ENCODE measurements at places on chromosomes 7 and 10.

GRCh38 chr10:27188897-27189296 lies 33.7 kb downstream of the MASTL start:
- DNase-seq: no peak

DNA sequence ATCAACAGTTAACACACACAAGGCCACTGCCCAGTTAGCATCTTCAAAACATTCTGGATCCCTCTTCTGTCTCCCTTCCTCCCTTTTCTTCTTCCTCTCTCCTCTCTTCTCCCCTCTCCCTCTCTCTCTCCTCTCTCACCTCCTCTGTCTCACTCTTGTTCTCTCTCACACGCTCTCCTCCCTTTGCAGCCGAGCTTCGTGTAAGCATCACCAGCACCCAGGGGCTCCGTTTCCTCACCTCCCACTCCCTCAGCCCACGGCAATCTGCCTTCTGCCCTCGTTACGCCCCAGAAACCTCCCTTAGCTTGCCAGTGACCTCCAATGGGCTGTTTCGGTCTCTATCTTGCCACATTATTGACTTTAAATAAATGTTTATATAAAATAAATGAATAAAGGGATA lies 147.4 kb downstream of the TEX36 start:
- DNase-seq: no peak

- no peak for DNase-seq
Observed at GRCh38 chr10:21488246-21488956, 37.1 kb downstream of the SKIDA1 start.

DNA sequence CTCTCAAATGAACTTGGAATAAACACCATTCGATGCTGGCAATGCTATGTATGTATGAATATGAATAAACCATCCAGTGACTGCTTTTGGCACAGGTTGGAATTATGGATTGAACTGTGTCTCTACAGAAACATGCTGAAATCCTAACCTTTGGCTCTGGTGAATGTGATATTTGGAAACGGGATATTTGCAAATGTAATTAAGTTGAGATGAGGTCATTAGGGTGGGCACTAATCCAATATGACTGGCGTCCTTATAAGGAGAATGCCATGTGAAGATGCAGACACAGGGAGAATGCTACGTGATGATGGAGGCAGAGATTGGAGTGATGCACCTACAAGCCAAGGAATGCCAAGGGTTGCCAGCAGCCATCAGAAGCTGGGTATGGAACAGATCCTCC lies 3.4 kb upstream of the ACTR3B start:
- no peak for DNase-seq

DNA sequence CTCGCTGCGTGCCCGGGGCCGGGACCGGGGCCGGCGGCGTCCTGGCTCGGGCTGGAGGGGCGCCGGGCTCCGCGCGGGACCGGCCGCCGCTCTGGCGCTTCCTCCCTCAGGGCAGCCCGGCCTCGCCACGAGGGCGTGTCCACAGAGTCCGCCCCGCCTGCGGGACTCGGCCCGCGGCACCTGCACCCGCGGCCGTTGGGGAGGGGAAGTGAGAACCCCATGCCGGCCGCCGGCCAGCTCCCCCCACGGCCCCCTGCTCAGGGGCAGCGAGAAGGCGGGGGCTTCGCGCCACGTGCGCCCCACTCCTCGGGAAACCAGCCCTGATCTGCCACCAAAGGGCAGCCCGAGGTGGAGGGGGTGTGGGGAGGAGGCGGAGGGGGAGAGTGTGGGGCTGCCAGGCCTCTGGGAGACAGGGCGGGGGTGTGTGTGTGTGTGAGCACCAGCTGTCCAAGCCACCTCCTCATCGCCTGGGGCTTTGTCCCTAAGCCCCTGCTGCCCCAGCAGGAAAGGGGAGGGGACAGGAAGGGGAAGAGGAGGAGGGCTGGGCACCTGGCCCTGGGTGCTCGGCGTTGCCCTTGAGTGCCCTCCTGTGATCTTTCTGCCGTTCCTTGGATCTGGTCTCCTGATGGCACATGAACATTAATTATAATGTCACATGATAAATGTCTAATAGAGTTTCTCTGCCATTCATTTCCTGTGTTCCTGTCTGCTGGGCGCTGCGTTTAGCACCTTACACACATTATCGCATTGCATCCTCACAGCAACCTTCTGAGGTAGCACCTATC lies at the start of gene PIK3AP1:
Gene PIK3AP1 (minus strand): TSS at position 93 of the 785 bp plus-strand sequence. CDS start 120 bp downstream, outside the sequence.
- peak; percentile 87 for DNase-seq

GRCh38 chr7:13792208-13792607 lies 197.3 kb downstream of the ETV1 start:
- DNase-seq: no peak

DNA sequence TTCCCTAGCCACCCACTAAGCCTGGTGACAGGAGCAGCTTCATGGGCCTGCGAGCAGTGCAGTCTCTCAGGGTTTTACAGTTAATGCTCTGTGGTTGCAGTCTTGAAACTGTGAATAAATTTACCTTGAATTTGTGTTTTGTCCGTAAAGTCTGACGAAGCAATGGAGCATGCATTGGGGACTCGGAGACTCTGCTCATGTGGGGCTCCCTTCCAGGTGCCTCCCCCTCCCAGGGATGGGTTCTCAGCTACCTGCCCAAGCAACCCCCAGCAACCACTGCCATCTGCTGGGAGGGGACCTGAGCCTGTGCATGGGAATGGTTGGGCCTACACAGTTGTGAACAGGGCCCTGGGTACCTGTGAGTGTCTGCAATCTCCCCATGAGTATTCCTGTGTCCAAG lies 36.3 kb upstream of the IKZF1 start:
- DNase-seq: no peak

- DNase-seq: no peak
Observed at GRCh38 chr7:155788616-155789000, 23.7 kb downstream of the SHH start.

- no peak for DNase-seq
Observed at GRCh38 chr10:68261132-68261856, 29.4 kb upstream of the ATOH7 start.

DNA sequence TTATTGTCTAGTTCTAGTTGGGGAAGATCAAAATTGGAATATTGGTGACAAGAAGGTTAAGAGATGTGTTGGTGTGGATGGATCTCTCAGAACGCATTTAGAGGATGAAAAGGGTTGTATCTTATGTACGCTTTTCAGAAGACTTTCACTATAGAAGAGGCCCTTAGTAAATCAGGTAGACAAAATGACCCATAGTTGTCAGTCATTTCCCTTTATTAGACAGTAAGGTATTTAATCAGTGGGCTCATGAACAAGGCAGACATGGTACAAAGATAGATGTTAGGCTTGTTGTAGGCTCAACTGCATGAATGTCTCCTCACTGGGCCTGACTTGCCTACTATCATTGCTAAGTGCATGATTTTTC lies 359.2 kb downstream of the PHF14 start:
- DNase-seq: no peak

- DNase-seq: no peak
Observed at GRCh38 chr7:121133444-121133843, 144.9 kb downstream of the CPED1 start.

DNA sequence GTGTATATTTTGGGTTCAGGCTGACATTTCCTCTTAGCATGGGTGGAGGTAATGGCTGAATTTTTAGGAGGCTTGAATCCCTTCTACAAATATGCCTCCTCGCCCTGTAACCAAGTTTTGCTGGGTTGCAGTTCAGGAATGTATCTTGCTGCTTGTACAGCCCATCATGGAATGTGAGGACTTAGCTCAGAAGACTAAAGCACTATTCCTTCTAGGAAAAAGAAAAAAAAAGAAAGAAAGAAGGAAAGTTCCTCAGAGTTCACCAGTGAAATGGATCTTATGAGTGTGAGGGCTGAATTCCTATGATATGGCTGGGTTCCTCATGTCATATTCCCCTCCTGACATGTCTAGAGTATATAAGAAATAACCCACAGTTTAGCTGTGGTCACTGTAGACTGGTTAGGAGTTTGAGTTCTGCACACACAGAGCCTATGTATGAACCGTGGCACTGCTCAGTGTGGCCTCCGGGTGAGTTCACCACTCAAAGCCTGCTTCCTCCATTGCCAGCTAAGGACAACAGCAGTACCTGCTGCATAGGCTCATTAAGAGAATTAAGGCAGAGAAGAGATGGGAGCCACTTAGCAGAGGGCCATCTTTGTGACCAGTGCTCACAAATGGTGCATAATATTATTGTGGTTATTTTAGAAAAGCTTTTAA lies 114.0 kb downstream of the TACC2 start:
- DNase-seq: no peak

- peak; percentile 32 for DNase-seq
Observed at GRCh38 chr7:142153400-142153799, 41.9 kb downstream of the MGAM2 start.

- DNase-seq: peak; percentile 91
Observed at GRCh38 chr10:44958196-44958897, 1.3 kb upstream of the RASSF4 start.

DNA sequence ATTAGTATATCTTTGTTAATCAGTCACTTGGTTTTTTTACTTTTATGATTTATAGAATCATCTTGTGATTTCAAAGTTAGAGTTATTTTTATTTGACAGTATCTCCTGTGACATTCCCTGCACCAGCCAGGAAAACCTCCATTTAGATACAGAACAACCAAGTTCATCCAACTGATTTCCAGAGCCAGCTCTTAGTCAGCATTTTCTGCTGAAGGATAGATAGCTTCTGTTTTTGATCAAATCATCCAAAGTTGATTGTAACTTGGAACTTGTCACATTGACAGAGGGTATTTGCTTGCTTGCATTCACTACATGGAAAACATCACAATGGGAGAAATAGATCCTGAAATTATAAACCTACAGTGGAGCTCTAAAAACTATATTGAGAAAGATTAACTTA lies 122.6 kb downstream of the PON1 start:
- no peak for DNase-seq

- peak; percentile 43 for DNase-seq
Observed at GRCh38 chr10:133058331-133059092, 29.2 kb upstream of the ADGRA1 start.

DNA sequence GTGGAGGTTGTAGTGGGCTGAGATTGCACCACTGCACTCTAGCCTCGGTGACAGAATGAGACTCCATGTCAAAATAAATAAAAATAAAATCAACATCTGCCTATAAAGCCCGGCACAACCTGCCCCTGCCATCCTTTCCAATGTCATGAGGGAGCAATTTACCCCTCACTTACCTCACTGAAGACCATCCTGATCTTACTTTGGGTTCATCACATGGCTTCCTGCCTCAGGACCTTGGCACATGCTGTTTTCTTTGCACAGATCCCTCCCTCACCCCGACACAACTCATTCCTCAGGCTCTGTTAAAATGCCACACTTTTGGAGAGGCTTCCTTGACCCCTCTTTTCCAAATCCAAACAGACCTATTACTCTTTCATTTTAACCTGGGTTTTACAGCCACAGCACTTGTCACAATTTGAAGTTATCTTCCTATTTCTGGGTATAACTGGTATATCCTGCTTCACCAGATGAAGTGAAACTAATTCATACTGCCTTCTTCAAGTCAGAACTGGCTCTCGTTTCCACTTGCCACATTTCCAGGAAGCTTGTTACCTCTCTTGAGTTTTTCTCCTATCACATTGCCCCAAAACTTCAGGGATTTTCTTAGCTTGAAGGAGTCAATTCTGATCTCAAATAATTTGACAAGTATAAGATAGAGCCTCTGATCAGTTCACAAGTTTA lies 69.3 kb upstream of the PARD3 start:
- no peak for DNase-seq

- DNase-seq: no peak
Observed at GRCh38 chr10:4909118-4909517, 54.1 kb upstream of the AKR1C1 start.

- DNase-seq: no peak
Observed at GRCh38 chr10:78560341-78560688, 508.5 kb upstream of the ZMIZ1 start.

- no peak for DNase-seq
Observed at GRCh38 chr7:142272841-142273240, 15.0 kb upstream of the PRSS58 start.
